ENCODE measurements at places on chromosomes 6 and 20.

DNA sequence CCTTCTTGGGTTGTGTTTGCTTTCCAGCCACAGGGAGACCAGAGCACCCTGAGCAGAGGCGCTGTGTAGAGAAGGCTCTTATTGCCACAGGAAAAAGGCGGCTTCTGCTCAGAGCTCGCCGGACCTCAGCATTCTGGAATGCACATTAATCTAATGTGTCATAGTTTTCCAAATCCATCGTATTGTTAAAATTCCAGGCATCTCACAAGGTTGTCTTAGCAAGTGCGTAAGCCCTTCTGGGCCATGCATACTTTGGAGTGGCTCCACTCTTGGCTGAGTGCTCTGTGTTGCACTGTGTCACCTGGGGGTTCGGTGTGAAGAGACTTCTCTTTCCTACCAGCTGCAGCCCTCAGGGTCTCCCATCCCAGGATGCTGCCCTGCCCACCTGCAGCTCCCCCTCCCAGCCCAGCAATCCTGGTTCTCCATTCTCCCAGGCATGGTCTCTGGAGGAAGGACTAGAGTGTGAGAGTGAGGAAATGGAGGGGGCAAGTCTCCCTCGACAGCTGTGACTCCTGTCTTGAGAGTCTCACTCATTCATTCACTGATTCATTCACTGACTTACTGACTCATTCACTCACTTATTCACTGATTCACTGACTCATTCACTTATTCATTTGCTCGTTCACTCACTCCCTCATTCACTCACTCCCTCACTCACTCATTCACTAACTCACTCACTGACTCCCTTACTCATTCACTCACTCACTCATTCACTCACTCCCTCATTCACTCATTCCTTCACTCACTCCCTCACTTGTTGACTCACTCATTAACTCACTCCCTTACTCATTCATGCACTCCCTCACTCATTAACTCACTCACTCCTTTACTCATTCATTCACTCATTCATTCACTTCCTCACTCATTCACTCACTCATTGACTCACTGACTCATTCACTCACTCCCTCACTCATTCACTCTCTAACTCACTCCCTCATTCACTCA lies 83.7 kb upstream of the MPC1 start:
- no peak for DNase-seq

DNA sequence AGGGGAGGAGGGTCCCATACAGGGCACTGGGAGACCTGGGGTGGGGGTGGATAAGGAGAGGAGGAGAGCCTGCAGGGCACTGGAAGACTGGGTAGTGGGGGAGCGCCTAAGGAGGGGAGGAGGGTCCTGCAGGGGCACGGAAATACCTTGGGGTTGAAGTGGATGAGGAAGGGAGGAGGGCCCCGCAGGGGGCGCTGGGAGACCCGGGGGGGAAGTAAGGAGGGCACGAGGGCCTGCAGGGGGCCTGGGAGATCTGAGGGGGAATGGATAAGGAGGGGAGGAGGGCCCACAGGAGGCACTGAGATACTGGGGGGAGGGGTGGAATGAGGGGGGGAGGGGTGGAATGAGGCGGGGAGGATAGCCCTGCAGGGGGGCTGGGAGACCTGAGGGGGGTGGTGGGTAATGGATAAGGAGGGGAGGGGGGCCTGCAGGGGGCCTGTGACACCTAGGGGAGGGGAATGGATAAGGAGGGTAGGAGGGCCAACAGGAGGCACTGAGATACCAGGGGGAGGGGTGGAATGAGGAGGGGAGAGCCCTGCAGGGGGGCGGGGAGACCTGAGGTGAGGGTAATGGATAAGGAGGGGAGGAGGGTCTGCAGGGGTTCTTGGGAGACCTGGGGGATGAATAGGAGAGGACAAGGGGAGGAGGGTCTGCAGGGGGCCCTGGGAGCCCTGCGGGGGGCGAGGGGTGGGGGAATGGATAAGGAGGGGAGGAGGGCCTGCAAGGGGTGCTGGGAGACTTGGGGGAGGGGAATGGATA lies 567 bp upstream of the CTCFL start:
- no peak for DNase-seq

DNA sequence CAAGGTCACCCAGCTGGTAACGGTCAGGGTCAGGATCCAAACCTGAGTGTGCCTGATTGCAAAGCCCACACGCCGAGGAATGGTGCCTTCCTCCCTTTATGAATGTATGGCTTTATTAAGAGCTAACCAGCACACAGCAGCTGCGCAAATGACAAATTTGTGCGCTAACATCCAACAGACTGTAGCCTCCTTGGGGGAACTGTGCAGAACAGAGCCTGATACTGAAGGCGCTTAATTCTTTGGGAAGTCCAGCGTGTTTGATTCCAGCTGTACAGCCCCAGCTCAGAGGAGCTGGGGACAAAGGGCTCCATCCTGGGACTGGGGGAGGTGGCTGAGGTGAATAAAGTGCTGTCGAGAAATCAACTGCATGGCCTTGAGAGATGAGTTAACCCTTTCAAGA lies 75.7 kb upstream of the JARID2 start:
- DNase-seq, result no peak

GRCh38 chr6:25456249-25457040 lies 177.3 kb downstream of the CARMIL1 start:
- no peak for DNase-seq

- no peak for DNase-seq
Measured at GRCh38 chr20:63093966-63094766, 87.4 kb upstream of the BHLHE23 start.

DNA sequence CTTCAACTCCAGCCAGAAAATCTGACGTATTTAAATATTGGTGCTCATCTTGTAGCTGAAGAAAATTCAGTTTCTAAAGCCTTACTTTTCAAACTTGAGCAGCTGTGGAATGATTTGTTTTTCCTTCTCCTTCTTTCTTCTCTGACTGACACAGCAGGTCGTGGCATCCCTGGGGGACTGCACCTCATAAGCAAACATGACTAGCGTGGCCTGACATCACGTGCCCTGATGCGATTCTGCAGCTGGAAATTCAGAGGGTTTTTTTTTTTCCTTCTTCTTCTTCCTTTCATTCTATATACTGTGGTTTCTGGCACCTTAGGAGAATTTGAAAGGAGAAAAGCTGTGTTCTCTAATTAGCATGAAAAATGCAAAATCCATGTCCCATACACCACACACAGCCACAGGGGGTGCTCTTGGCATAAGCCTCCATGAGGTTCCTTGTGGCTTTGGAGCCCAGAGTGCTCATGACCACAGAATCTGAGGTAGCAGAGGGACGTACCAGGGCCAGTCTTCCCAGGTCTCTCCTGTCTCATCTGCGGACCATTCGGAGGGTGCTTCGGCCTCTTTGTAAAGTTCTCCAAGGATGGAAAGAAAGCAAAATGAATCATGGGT lies 258.5 kb upstream of the CDH4 start:
- DNase-seq, result no peak

DNA sequence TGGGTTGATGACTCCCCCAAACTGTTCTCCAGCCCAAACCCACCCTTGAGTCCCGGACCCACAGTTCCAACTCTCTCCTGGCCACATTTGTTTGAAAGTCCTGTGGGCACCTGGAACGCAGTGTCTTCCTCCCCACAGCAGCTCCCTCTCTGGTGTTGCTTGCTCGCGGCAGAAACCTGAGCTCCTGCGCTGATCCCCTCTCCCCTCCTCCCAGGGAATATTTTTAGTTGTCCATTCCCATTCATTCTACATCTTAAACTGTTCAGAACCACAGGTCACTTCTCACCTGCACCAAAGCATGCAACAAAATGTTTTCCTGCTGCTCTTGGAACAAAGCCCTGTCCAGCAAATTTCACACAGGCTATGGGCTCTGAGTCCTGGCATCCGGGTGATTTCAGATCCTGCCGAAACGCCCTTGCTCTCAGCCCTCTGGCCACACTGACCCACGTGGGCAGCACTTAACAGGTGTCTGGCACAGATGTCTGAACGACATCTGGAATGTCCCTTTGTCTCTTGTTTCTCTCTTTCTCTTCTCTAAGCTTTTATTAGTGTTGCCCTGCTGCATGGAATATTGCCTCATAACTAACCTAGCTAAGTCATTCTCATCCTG lies 27.0 kb upstream of the PMEPA1 start:
- no peak for DNase-seq

GRCh38 chr6:91590191-91590590 lies 1003.3 kb upstream of the MAP3K7 start:
- no peak for DNase-seq

DNA sequence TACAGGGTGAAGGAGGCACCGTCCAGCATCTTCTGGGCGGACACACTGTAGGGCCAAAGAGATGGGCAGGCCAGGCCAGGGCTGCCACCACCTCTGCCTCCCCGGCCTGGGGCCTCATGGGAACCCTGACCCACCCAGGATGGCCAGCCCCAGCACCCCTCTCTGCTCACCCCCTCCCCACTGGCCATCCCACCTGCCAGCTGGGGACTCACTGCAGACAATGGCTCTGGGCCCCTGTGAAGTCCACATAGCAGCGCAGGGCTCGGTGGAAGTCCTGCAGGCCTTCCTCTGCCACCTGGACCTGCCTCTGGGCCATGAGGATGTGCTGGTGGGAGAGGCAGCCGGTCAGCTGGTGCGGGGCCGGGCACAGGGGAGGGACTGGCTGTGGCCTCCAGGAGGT lies 3.6 kb upstream of the C20orf144 start:
- no peak for DNase-seq

GRCh38 chr6:152270301-152270925 lies 366.7 kb downstream of the SYNE1 start:
- DNase-seq, result no peak

GRCh38 chr20:24461848-24462247 lies 7.6 kb upstream of the SYNDIG1 start:
- no peak for DNase-seq
